IPS DF 19.7 (cell line): ENCODE measurements at places on chromosomes 5 and 9.

- DNase-seq: no peak
Observed at GRCh38 chr5:144125163-144125726, 45.2 kb downstream of the YIPF5 start.

GRCh38 chr5:38581597-38581996 is 25.2 kb upstream of the LIFR start:
- no peak for DNase-seq

DNA sequence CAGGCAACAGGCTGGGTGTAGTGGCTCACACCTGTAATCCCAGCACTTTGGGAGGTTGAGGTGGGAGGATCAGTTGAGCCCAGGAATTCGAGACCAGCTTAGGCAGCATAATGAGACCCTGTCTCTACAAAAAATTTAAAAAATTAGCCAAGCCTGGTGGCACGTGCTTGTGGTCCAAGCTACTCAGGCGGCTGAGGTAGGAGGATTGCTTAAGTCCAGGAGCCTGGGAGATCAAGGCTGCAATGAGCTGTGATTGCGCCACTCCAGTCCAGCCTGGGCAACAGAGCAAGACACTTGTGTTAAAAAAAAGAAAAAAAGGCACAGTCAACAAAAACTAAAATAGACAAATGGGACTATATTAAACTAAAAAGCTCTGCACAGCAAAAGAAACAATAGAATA is 29.3 kb downstream of the ATP6V0E1 start:
- no peak for DNase-seq

DNA sequence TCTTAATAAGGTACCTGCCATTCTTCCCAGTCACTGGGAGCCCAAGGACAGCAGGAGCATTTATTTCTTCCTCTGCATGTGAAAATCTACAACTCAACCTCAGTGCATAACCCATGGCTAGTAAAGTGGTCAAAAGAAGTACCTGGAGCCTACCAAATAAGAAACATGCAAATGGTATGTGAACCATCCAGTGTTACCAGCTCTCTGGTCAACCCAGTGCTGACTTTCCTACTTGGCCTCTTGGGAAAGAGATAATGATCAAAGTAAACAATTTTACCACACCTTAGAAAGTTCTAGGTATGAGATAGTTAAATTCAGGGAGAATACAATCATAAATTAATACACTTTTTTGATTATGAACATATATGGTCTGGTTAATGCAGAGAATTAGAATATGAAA is 325.6 kb downstream of the ENC1 start:
- no peak for DNase-seq

- DNase-seq: no peak
Observed at GRCh38 chr5:151685749-151686673, 704 bp downstream of the SPARC start.

- no peak for DNase-seq
Observed at GRCh38 chr5:23071682-23072081, 218.5 kb upstream of the CDH12 start.

DNA sequence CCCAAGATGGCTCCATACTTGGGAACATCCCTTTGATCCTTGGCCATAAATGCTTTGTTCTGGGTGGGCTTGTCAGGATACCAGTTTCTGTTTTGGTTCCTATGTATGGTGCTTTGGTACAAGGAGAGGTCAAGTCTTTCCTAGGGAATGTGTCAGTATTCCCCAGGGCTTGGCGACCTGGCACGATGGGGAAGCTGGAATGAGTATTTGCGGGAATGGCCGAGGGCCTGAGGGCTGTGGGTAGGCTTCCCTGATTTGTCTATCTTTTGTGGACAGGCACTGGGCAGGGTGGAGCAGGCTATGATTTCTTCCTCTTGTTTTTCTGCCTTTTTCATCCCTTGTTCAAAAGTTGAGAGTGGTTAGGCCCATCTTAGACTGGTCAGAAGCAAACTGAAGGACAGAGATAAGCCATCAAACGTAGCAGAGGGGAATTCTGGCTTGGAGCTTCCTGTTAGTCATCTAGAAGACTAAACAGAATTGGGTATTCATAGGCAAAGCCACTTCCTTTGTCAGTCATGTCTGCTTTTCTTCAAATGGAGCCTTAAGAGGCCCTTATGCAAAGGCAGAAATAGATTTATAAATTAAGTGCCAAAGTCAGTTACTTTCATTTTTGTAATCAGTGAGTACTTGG is 13.7 kb downstream of the DOCK2 start:
- no peak for DNase-seq

GRCh38 chr5:1005249-1005851 is 3.3 kb upstream of the NKD2 start:
- DNase-seq: no peak

DNA sequence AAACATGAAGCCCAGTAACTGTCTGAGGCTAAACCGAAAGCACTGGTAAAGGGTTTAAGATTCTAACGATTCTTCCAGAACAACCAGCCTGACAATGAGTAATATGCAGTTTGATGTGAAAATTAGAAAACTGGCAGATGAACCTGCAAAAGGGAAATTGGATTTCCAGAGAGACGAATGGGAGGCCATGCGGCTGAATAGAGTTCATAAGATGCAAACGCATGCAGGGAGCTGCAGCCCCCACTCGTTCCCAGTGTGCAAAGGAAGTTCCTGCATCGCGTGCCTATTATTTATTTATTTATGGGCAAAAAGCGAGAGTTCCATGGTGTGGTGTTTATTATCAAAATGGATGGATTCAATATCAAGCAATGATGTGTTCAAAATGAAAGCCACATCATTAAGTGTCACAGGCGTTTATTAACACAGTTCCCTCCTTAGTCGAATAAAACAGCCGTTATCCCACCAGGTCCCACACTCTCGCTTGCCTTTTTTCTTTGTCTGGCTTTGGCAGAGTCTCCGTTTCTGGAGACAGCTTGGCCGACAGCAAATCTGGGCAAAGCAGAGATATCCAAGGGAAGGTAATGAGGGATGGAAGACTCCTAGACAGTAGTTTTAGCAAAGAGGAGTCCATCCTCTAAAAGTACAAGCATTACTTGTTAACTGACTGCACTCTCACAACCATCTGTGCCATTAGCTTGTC is 451.4 kb downstream of the KDM4C start:
- DNase-seq: no peak

GRCh38 chr5:133756756-133757155 is 144.4 kb upstream of the FSTL4 start:
- no peak for DNase-seq

- no peak for DNase-seq
Observed at GRCh38 chr5:74673011-74673790, 11.8 kb upstream of the HEXB start.

GRCh38 chr5:174409070-174409469 is 315.3 kb upstream of the MSX2 start:
- DNase-seq: no peak

- DNase-seq: no peak
Observed at GRCh38 chr9:16901590-16901989, 31.1 kb upstream of the BNC2 start.

- no peak for DNase-seq
Observed at GRCh38 chr5:27315363-27316270, 277.2 kb upstream of the CDH9 start.

DNA sequence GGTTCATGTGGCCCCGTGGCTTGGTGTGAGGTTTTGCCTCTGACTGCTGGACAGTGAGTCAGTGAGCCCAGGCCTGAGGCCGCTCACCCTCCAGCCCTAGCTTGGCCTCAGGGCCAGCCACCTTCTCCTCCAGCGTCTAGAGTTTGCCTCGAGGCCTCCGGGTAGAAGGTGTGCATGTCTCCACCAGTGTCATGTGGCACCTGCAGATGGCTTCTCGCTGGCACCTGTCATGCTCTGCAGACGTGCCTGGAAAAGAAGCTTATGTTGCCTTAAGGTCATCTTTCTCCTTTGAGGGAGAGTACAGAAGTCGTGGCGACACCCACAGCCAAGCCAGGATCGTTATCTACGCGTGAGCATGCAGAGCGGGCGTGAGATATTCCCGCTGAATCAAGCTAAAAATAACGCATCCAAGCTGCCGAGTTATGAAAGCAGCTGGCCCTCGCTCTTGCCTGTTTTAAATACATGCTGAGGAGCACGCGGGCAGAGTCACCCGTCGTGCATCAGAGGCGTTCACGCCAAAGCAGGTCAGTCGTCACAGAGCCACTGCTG is 79.7 kb upstream of the FCN2 start:
- no peak for DNase-seq

DNA sequence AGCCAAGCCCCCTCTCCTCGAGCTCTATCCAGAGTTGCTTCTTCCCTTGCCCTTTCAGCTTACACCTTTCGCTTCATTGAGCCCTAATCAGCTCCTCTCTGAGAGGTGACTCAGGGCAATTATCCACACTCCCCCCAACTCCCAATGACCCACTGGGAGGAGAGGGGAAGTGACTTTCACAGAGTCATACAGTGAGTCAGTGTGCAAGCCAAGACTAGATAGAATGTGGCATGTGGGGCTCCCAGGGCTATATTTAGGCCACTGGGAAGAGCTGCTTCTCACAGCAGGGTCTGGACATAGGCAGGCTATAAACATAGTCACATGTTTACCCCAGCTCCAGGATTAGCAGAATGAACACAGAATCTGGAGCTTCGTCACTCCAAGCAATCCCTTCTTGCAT is 57.4 kb downstream of the NRG2 start:
- DNase-seq: no peak

DNA sequence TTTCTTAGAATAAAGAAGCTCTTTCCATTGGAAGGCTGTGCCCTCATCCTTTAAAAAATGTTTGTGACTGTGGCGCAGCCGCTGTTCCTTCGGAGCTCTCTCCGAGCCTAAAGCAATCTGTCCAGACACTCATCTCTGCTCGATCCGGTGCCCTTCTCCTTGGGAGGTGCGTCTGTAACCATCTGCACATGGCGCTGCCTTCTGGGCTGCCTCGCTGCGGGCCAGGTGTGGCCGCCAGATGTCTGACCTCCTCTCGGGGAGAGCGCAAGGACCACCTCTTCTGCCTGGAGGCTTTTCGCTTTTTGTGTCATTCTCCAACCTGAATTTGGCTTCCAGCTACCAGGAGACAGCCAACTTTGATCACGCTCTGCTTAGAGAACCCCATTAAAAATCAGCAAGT is 153.4 kb upstream of the PTCH1 start:
- no peak for DNase-seq

GRCh38 chr5:123450114-123450513 is 26.9 kb upstream of the CEP120 start:
- DNase-seq: no peak

- DNase-seq: no peak
Observed at GRCh38 chr5:116923344-116923743, 348.7 kb upstream of the SEMA6A start.

DNA sequence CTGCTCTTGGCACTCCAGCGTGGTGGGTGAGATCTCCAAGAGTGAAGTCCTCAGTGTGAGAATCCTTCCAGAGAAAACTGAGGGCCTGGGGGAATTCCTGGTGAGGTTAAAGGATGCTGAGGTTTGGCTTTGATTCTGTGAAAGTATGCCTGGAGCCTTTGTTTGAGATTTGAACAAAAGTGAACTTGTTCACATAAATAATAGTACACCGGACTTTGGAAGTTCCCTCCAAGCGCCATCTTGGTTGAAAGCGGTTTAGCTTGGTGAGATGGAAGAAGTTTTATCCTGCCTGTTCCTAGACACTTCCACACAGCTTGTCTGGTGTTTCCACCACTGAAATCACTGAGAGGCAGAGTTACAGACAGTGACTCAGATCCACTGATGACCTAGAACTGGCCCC is 286.4 kb downstream of the NTRK2 start:
- DNase-seq: no peak

DNA sequence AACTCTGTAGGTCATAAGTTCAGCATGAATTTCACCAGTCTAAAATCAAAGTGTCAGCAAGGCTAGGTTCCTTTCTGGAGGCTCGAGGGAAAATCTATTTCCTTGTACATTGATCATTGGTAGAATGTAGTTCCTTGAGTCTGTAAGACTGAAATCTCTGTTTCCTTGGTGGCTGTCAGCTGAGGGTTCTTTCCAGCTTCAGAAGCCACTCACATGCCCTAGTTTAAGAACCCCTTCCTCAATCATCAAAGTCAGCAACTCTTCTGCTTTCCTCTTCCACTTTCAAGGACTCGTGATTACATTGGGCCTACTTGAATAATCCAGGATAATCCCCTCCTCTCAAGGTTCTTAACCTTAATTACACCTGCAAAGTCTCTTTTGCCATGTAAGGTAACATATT is 4.9 kb upstream of the SCAMP1 start:
- no peak for DNase-seq

DNA sequence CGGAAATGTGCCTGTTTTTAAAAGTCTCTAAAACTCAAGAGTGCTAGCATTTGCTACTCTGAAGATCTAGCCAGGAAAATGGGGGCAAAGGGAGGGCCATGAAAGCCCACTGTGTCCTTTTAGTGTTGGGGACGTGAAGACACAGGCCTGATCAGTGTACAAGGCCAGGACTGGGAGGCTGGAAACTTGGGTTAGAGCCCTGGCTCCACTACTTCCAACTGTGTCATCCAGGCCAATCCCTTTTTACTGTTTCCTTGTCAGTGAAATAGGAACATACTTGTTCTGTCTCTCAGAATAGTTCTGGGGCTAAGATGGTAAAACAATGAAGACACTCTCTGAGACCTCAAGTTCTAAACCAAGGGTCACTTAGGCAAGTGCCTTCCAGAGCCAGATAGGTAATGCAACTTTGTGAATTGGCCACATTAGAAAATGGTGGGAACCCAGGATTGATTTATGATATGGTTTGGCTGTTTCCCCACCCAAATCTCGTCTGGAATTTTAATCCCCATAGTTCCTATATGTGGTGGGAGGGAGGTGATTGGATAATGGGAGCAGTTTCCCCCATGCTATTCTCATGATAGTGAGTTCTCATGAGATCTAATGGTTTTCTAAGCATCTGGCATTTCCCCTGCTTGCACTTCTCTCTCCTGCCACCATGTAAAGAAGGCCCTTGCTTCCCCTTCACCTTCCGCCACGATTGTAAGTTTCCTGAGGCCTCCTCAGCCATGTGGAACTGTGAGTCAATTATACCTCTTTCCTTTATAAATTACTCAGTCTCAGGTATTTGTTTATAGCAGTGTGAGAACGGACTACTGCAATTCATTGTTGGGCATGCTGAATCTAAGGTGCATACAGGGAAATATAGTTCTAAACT is 30.4 kb upstream of the B4GALT1 start:
- DNase-seq: no peak

- DNase-seq: no peak
Observed at GRCh38 chr9:113151696-113152630, 1.2 kb downstream of the SLC31A2 start.

GRCh38 chr9:114220061-114220541 is 64.8 kb downstream of the COL27A1 start:
- DNase-seq: no peak

GRCh38 chr5:151085517-151086041 is 4.7 kb upstream of the TNIP1 start:
- DNase-seq: no peak

GRCh38 chr5:114055318-114056184 is 306.3 kb upstream of the KCNN2 start:
- no peak for DNase-seq

GRCh38 chr9:69468380-69468779 is 143.4 kb downstream of the ENTREP1 start:
- no peak for DNase-seq

GRCh38 chr5:1975406-1975715 is 92.6 kb upstream of the IRX4 start:
- DNase-seq: no peak

- DNase-seq: no peak
Observed at GRCh38 chr9:121770415-121771273, 119.2 kb downstream of the DAB2IP start.

- DNase-seq: no peak
Observed at GRCh38 chr9:35908504-35909125, 675 bp upstream of the SPAAR start.
